ENCODE measurements at places on chromosomes 1 and 21.
A peak's percentile ranks its signal among the peaks of the same experiment; 100 is the strongest.

- no peak for DNase-seq
Measured at GRCh38 chr1:8184301-8184700, 133.6 kb upstream of the SLC45A1 start.

DNA sequence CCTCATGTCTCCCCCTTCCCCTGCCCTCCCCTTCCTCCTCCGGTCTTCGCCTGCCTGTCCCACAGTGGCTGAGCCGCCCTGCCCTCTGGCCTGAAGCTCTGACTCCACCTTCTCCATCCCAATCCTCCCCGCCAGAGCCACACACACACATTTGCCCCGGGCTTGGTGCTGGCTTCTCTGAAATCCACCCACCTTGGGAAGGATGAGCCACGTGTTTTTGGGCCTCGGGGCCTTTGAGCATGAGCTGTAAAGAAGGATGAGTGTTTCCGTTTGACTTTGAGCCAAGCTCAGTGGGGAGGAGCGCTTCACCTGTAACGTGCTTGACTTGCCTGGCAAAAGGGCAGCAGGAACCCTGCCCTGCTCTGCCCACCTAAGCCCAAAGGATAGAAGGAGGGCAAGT lies 295.1 kb downstream of the SIPA1L2 start:
- no peak for DNase-seq

DNA sequence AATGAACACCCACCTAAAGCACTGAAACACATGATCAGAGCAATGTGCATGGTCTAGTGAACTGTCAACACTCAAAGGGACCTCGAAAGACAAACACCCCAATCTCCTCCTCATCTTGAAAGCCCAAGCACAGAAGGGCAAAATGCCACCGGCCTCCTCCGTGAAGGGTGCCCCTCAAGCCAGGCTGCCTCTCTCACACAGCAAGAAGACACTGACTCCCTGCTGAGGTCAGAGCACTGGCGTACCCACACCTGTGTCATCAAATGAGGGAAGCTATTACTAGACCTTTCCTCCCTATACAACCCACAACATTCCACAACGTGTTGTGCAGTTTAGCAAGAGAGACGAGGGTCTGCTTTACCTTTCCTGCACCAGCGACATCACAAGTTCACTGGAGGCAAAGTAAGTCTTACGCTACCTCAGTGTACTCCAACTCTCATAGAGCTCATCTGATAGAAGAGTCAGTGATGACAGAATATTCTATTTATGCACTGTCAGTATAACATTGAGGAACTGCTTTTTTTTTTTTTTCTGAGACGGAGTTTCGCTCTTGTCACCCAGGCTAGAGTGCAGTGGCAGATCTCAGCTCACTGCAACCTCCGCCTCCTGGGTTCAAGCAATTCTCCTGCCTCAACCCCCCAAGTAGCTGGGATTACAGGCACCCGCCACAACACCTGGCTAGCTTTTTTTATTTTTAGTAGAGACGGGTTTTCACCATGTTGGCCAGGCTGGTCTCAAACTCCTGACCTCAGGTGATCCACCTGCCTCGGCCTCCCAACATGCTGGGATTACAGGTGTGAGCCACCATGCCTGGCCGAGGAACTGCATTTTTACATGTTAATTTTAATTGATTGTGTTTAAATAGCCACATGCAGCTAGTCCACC lies 3.3 kb downstream of the SH3BP5L start:
- DNase-seq = peak; percentile 60

GRCh38 chr21:40845441-40845995 lies 1.4 kb downstream of the DSCAM start:
- no peak for DNase-seq

- DNase-seq = no peak
Measured at GRCh38 chr1:180612632-180613031, 19.2 kb upstream of the XPR1 start.

GRCh38 chr1:47894410-47895278 lies 102.5 kb downstream of the TRABD2B start:
- no peak for DNase-seq

DNA sequence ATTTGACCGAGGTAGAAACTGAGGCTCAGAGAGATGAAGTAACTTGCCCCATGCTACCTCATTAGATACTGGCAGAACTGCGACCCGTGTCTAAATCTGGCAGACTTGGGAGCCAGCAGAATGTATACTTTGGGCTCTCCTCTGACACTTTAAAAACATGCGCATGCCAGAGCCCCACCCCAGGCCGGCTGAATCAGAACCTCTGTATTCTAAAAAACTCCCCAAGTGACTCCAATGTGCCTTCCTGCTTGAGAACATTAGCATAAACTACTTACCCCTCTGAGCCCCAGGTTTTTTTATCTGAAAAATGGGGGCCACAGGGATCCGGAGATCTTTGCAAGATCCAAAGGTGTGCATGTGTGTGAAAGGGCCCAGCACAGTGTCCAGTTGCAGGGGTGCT lies 344.7 kb upstream of the USP24 start:
- DNase-seq = no peak

- peak; percentile 87 for DNase-seq
Measured at GRCh38 chr1:154186177-154186576, 5.7 kb downstream of the TPM3 start.

DNA sequence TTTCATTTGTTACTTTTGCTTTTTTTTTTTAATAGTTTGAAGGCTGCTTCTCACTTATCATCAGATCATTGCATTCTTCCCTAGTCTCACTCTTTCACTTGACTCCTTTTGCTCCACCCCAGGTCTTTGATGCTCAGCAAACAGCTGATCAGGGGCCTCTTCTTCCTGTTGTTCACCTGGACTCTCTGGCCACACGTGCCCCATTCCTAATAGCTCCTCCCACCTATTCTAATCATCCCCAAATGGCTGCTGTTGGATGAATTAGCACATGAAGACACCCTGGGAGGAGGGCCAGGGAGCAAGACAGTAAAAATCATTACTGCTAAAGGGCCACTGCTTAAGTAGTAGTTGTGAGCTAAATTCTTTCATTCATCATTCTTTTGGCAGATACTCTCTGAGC lies 119.5 kb downstream of the MAB21L3 start:
- DNase-seq = no peak

GRCh38 chr1:1942753-1943656 lies 23.9 kb upstream of the TMEM52 start:
- no peak for DNase-seq

DNA sequence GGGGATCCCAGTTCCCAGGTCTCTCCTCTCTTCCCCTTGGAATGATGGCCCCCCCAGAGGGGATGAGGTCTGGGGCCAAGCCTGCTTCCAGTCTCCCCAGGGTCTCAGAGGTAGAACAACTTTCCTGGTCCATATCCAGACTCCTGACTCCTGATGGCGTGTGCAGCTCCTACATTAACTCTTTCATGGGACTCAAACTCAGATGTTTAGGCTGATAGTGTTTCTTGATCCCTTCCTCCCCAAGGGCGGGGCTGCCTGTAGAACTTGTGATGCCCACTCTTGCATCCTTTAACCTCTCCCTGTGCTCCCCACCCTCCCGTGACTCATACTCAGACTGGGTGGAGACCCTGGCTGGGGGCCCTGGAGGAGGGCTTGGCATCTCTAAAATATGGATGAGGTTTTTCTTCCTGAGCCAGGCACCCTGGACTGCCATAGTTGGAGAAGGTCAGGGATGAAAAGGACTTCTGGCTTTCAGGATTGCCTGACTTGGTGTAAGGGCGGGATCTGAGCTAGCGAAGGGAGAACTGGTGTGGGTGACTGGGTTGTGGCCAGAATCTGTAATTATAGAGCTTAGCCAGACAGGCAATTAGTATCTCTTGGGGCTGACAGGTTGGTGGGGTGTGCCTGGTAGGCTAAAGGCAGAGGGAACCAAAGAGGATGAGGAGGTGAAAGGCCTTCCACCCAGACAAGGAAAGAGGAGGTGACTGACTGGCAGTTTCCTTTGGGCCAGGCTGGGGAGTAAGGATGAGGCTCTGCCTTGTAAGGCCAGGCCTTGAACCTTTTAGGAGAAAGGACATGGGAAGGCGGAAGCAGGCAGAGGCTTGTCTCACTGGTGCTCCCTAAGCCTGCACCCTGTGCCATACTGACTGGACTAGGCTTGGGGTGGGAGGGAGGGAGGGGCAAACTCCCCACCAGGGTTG lies 1.5 kb downstream of the ATP8B2 start:
- peak; percentile 69 for DNase-seq

GRCh38 chr1:158153746-158154444 lies 26.8 kb upstream of the CD1D start:
- no peak for DNase-seq

GRCh38 chr1:39065542-39065941 lies 39.4 kb downstream of the NDUFS5 start:
- DNase-seq = no peak

- DNase-seq = no peak
Measured at GRCh38 chr1:31795096-31795675, 20.6 kb downstream of the SPOCD1 start.

DNA sequence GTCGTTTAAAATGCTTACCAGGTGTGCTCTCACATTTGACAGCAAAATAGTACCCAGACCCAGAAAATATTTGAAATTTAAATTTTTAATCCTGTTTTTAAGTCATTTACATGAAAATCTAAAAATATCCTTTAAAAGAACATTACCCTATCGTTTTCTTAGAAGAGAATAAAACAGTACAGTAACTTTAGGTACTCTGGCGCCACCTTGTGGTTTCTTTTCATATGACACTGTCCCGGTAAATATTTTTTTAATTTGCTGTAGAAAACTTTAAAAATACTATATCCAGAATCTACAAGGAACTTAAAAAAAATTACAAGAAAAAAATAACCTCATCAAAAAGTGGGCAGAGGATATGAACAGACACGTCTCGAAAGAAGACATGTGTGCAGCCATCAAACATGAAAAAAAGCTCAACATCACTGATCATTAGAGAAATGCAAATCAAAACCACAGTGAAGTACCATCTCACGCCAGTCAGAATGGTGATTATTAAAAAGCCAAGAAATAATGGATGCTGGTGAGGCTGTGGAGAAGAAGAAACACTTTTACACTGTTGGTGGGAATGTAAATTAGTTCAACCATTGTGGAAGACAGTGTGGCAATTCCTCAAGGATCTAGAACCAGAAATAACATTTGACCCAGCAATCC lies 129.2 kb downstream of the RGS21 start:
- peak; percentile 76 for DNase-seq

DNA sequence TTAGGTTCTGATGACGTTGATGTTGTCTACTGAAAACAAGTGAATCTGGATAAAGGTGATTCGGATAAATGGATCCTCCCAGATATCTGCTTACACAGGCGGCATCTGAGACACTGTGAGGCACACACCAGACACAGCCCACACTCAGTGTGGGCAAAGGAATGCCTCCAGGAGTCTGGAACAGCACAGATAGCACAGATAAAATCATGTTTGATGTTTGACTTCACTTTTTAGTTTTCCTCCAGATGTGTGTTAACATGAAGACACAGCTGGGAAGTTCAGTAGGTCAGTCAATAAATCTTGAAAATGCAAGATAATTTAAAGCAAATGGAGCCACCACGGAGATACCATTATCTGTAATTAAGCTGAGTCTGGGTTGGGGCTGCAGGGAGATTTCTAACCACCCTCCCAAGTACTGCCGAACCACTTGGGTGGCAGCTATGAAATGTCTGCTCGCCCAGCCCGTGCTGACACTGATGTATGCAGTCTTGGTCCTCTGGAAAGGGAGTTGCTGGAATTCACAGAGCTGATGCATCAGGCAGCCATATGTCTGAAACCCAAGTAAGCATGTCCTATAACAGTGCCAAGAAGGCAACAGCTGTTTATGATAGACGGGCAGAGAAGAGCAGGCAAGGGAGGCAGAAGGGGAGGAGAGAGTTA lies 11.7 kb downstream of the CAPN9 start:
- no peak for DNase-seq

DNA sequence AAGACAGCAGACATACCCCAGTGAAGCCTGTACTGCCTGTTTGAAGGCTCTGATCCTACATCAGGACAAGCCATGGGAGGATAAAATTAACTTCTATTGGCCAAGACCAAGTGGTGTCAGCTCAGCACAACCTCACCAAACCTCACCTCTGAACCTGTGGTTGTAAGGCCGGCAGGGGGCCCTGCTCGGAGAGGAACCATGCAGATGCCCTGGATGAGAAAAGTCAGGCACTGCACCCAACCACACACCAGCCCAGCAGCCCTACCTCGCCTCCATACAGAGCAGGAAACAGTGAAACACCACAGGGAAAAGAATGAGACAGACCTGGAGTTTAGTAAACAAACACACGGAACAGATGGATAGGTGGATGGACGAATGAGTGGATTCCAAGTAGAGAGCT lies 70.0 kb upstream of the PAX7 start:
- no peak for DNase-seq

DNA sequence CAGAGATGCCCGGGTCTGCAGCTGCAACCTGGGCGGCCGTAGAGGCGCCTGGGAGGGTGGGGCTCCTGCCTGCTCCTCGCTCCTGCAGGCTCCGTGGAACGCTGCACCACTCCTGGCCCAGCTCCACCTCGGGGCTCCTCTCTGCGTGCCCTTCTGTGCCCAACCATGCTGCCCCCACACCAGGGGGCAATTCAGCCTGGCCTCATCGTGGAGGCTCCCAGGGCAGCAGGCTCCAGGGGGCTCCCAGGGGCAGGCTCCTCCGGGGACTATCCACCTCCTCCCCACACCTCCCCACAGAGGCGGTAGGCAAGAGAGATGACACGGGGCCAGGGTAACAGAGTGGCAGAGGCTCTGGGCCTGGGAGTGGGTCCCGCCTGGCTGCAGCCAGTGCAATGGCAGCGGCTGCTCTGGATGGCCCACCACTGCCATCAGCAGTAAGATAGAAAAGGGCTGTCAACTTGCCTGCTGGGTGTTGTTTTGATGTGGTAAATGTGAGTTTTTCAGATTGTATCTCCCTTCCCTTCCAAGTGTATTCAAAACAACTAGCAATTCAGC lies 22.4 kb upstream of the LRRC8C start:
- peak; percentile 81 for DNase-seq

DNA sequence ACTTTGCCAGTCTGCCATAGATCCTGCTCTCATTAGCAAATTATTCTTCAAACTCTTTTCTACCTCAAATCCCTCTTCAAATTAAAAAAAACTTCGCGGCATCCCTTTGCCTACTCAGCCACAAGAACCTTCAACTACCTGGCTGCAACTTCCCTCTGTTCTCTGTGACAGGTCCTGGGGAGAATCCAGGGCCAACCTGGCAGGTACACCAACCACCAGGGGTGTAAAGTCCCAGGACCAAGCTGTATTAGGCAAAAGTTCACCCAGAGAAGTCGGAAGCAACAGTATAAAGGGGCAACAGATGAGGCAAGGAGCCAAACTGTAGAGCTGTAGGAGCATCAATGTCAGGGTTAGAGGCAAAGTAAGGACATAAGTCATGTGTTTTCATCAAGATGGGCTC lies 18.3 kb upstream of the ITLN2 start:
- no peak for DNase-seq

GRCh38 chr1:94926915-94927404 lies at the start of gene CNN3:
TSS of gene CNN3 (minus strand) at chr1:94927110. CDS start at chr1:94926894, 216 bp downstream.
- DNase-seq = peak; percentile 83

GRCh38 chr1:43329995-43330751 lies 7.4 kb upstream of the MPL start:
- DNase-seq = peak; percentile 79

GRCh38 chr1:208252836-208253576 lies 8.8 kb upstream of the PLXNA2 start:
- DNase-seq = no peak

- peak; percentile 74 for DNase-seq
Measured at GRCh38 chr1:234758851-234759250, 148.9 kb upstream of the IRF2BP2 start.

All from activated effector memory CD4-positive, alpha-beta T cell treated with anti-CD3 and anti-CD28 coated beads, Interleukin-2, amount 50 U/mL, for 16 hours (primary cell).